Caudate nucleus (tissue), 63 donors: ENCODE measurements at places on chromosomes 16 and 17.
A peak's percentile ranks its signal among the peaks of the same experiment; 100 is the strongest.

GRCh38 chr17:10439816-10440215 lies 18.1 kb upstream of the MYH8 start:
- no peak for DNase-seq

DNA sequence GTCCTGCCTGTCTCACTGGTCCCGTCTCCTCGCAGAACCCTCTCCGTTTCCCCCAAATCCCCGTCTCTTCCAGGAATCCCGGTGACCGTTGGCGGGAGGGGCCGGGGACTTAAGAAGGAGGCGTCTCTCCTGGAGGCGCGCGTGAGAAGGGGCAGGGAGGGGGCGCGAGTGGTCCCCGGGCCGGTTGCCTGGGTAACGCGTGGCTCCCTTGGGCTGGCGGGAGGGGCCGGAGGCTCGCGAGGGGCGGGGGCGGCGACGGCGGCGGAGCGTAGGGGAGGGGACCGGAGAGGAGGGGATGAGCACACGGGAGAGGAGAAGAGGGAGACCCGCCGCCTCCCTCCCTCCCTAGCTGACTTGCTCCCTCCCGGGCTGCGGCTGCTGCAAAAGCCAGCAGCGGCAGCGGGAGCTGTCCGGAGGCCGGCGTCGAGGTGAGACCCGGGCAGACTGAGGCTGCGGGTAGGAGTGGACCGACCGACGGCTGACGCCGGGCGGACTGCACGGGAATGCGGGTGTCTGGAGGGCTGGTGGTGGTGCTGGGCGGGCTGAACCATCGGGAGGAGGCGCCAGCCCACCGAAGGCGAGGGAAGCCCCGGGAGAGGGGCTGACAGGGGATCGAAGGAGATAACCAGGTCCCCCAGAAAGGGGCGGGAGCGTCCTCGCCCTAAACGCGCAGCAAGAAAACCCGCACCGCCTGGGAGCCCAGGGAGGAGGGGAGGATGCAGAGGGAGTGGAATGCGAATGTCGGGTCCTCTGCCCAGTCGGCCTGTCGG lies at the start of gene PRRT2:
Gene PRRT2 (plus strand): TSS at position 298 of the 770 bp plus-strand sequence. CDS start 862 bp downstream, outside the sequence.
- peak; percentile 78 for DNase-seq

DNA sequence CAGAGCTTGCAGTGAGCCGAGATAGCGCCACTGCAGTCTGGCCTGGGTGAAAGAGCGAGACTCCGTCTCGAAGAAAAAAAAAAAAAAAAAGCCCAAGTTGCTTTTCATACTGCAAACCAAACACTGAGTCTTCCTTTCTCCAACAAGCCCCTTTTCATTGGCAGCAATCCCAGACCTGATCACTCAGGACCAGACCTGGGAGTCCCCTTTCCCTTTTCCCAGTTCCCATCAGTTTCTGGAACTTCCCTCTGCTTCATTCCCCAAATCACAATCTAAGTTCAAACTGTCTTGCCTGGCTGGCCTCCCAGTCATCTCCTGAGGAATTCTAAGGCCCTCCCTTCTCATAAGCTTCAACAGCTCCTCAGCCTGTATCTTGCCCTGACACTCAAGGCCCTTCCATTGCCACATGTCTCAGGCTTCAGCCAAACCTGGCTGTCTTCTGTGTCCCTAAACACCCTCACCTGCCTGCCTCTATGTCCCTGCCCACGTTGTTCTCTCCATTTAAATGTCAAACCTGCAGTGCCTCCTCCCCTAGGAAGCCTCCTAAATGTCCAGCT lies 11.8 kb upstream of the PHF12 start:
- no peak for DNase-seq

DNA sequence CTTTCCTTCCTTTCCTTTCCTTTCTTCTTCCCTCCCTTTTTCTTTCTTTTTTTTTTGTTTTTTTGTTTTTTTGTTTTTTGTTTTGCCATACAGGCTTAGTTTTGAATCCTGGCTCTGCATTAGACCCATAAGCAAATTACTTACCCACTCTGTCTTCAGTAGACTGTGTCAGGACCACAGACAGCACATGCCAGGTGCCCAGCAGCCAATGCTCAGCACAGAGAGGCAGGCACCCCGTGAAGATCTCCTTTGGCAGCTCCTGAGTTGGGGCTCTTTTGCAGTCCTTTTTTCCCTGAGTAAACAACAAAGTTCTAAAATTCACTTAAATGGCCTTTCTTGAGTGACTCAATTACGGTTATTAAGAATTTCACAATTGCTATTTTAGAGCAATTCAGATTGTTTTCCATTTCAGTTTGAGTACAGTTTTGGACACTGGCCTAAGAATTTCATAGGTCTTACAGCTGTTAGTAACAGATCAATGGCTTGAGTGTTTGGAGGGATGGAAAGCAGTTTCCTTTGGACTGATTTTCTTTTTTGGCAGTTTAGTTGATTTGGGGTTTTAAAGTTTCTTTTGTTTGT lies 26.2 kb upstream of the SLC5A11 start:
- no peak for DNase-seq

- no peak for DNase-seq
These were observed 260.9 kb downstream of the PHKB start for GRCh38 chr16:47722046-47722445.
